Activated gamma-delta T cell treated with Interleukin-2 at 50 U/mL for 16 hours (primary cell): ENCODE measurements at places on chromosomes 1 and 21.

DNA sequence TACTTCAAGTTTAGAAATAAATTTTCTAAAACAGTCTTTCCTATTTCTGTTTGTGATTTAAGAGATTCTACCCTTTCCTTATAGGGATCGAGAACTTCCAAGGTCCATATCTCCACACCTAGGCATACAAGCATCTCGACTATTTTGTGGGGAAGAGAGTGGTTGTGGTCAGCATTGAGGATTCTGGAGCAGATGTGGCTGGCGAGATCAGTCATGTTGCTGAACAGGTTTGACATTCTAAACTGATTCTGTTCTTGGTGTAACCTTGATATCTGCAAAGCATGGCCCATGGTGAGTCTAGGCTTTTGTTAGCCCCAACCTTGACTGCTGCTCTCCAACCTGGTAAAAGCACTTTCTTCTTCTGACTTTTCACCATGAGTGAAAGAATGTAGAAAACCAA is 167.6 kb upstream of the POGK start:
- no peak for DNase-seq

GRCh38 chr1:71522721-71523120 is 441.9 kb upstream of the ZRANB2 start:
- no peak for DNase-seq

- no peak for DNase-seq
These were observed 1.2 kb downstream of the ARHGEF2 start for GRCh38 chr1:155976913-155977689.

DNA sequence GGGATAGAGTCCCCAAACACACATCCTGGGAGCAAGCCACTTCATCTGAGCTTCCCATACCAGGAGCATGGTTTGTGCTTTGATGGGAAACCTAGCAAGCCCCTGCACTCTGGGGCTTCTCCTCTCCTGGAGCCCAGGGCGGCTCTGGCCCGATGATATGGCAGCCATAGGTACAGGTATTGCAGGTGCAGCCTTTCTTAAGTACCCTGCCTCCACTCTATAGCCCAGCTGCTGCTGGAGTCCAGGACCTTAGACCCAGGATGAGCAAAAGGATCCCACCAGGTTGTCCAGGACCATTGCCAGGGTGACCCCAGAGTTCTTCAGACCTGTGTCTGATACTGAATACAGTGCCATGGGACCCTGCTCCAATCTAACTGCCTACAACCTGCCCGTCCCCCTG is 4.2 kb downstream of the C1orf226 start:
- DNase-seq = no peak

- no peak for DNase-seq
These were observed at the start of gene TMEM51 for GRCh38 chr1:15153184-15153841. Gene TMEM51 (plus strand): TSS chr1:15153747. CDS start chr1:15215088, 61,341 bp downstream.

GRCh38 chr1:38766125-38766524 is 93.4 kb downstream of the RRAGC start:
- no peak for DNase-seq
